Camera-type eye (tissue), 1 donor: ENCODE measurements at places on chromosomes 6 and 20. TPM values are rescaled to one million over a fixed set of nuclear protein-coding genes. Genes with fewer than 3 reads are reported as not detected.

Gene MYO6
- total RNA-seq: 33.9 TPM

Gene EYA4
- total RNA-seq: 7.7 TPM

Gene PNPLA1
- 0.16 TPM for total RNA-seq

Gene EPPIN
- total RNA-seq: not detected

Gene HTR1E
- total RNA-seq: 0.33 TPM

Gene SLC22A16
- 0.82 TPM for total RNA-seq

Gene SNAP91
- 68.5 TPM for total RNA-seq

Gene PAX1
- total RNA-seq: 0.33 TPM

Gene KIFC1
- 13.2 TPM for total RNA-seq

Gene SLC18B1
- total RNA-seq: 14.8 TPM

Gene TSPO2
- not detected for total RNA-seq

Gene ZC3H12D
- total RNA-seq: 1.0 TPM

Gene CDH4
- 12.0 TPM for total RNA-seq

Gene UNC5CL
- total RNA-seq: 1.2 TPM

Gene DUSP15
- 9.0 TPM for total RNA-seq

Gene NRSN1
- 12.5 TPM for total RNA-seq

Gene CD83
- total RNA-seq: 12.7 TPM

Gene SPEF1
- total RNA-seq: 1.1 TPM
